ENCODE measurements at places on chromosomes 7 and 10.

DNA sequence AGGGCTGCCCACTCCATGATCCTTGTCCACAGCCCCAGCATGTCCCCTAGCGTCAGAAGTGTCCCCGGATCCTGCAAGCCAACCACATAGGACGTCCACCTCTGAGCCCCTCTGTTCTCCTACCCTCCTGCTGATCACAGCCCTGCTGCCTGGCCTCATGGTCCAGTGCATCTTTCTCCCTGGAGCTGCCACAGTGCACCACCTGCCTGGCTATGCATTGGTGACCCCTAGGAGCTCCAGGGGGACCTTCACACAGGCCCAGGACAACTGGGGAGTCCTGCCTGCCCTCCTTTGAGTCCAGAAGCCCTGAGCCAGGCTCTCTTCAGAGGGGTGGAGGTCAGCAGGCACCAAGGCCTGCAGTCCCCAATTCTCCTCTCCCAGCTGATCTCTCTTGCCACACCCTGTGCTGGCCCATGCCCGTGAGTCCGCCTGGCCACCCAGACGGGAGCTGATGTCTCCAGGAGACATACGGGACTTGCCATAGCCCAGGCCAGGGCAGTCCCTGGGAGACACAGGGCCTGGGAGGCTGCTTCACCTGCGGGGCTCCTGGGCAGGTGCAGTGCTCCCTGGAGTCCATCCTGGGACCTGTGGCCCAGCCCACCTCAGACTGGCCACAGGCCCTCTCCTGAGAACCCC, 77.4 kb upstream of the RET start:
- DNase-seq, result no peak

- DNase-seq, result no peak
Measured at GRCh38 chr7:27207348-27207985, 7.6 kb upstream of the HOXA13 start.

DNA sequence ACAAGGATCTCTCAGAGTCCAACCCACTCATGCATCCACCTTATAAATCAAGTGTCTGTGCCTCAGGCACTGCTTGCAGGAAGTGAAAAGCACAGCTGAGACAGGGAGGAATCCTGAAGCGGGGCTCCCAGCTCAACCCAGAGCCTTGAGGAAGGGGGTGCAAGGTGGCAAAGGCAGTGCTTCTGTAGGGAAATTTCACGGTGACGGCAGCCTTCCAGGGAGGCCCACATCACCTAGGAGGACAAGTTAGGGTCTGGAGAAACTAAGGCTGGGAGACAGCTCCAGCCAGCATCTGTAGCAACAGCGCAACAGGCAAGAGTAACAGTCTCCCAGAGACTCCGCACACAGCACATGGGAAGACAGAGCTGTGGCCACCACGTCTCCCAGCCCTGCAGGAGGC, 2.7 kb downstream of the AOC1 start:
- DNase-seq, result no peak

GRCh38 chr10:45408421-45409319, 34.7 kb downstream of the ALOX5 start:
- no peak for DNase-seq

DNA sequence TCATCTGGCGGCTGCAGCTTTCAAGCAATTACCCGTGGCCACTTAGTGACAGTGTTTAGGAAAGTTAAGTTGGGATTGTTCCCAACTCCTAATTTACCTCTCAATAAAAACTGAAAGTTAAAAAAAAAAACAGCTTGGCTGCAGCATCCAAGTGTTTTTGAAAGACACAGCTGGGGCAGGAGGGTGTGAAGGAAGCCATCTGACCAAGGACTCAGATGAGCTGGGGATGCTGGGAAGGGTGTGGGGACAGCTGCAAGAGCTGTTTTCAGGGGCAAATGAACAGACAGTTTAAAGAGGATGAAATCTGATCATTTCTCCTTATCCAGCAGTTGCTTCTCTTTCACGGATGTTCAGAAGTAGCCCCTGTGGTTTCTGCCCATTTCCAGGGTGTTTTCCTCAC, 129.2 kb upstream of the CDCA7L start:
- DNase-seq, result no peak

DNA sequence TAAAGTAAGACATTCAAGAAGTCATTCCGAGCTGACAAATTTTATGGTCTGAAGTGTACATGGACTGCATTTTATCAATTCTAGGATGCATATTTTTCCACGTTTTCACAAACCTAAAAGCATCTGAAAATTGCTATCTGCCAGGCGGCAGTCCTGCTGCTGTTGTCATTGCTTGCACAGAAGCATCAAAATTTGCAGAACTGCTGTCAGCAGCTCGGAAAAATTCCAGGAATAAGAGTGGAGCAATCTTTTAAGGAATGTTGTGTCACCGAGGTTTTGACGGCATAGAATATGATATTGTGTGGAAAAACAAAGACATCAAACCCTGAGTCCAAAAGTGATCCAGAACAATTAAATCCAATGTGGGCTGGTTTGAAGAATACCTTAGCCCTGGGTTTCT, 61.4 kb downstream of the CHCHD3 start:
- DNase-seq, result no peak

DNA sequence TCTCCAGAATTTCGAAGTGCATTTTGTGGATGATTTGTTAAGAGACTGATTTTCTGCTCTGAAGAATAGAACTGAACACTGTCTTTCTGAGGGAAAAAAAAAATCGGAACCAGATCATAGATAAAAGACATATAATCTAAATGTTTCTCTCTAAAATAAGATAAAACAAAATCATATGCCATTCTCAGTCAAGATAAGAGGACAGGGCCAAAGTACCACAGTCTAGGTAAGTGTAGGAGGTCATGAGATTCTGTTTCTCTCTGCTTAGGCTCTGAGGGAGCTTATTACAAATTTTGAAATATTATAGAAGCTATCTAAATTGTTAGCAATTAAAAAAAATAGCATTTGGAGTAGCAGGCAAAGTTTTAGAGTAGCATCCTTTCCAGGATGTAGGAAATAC, 702 bp upstream of the AOAH start:
- DNase-seq, result no peak

DNA sequence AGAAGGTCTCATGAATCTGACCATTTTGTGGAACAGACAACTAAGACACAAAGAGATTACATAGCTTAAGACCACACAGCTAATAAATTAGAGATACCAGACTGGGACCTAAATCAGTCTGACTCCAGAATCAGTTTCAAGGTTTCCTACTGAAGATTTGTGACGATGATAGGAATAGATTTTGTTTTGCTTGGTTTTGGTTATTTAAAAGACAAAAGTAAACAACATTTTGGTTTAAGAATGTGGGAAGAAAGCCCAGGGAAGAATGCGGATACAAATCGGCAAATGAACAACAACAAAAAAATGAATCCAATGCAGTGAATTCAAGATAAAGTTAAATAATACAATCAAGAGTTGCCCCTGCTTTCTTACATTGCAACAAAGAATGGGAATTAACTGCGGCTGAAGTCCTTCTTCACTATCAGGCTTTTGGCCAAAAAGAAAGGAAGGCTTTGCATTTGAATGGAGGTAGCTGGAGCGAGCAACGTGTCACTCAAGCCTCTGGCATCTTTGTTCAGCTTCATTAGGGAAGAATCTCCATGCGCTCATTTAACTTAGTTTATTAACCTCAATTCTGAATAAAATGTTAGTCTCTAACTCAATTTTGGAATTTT, 210.8 kb downstream of the ADAM12 start:
- no peak for DNase-seq

DNA sequence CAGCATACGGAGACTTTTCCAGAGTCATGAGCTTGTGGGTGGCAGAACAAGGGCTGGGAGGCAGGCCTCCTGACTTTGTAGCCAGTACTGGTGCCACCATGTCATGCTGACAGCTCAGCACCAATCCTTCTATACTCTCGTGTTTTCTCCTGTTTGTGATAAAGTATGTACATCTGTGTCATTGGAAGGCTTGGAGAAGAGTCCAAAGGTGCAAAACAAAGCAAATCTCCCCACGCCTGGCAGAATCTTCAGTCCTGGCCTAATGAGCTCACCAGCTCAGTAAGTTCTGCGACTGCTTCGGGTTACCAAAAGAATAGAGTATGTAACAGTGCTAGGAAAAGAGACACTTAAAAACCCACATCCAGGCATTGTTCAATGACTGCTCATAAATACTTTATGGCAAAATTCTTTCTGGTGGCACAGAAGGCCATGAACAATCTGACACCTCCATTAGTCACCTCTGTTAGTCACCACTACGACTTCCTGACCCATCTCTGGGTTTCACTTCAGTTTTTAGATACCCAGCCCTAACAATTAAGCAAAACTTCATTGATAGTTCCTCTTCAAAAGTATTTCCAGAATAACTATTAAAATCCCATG, 24.5 kb downstream of the STEAP1 start:
- no peak for DNase-seq

- no peak for DNase-seq
Measured at GRCh38 chr10:60733826-60734225, 44.5 kb upstream of the CDK1 start.

- no peak for DNase-seq
Measured at GRCh38 chr7:25459057-25459456, 230.8 kb upstream of the NPVF start.

DNA sequence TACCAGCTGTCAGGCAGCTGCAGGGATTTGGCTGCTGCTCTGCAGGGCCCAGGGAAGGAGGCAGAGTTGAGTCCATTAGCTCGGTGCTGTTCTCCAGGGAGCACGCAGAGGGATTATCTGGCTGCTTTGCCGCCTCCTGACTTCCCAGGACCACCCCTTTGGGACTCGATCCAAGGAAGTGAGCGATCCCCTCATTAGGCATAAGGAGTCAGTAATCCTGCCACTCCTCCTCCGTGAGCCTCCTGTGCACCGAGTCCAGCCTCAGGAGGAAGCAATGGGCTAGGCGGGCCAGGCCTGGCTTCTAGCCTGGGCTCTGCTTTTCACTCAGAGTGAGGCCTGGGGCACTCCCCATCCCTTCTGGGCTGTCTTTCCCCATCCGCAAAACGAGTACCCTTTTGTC, 417.9 kb downstream of the RPS24 start:
- no peak for DNase-seq

DNA sequence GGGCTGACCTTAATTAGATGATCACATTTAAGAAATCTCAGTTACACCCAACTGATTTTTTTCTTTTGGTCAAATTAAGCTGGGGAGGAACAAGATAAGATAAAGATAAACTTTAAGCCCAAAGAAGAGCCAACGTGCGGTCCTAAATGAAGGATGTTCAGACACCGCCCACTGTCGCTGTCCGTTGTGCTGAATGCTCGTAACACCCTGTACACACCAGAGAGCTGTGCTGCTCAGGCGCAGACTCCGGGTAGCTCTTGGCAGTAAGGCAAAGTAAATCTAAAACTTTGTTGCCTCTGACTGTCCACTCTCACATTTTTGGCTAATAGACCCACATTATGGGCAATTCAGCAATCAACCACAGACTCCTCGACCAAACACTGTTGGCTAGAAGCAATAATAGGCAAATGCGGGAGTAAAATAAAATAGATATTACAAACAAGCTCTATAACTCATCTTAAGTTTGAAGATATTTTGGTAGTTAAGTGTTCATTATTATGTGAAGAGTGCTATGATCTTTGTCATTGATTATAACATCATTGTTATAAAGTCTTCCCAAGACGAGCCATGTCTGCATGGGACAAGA, 57.1 kb downstream of the PLPP4 start:
- peak; percentile 77 for DNase-seq

- no peak for DNase-seq
Measured at GRCh38 chr7:97842006-97842405, 30.2 kb downstream of the ASNS start.

- DNase-seq, result no peak
Measured at GRCh38 chr7:131080754-131081153, 246.9 kb upstream of the MKLN1 start.

DNA sequence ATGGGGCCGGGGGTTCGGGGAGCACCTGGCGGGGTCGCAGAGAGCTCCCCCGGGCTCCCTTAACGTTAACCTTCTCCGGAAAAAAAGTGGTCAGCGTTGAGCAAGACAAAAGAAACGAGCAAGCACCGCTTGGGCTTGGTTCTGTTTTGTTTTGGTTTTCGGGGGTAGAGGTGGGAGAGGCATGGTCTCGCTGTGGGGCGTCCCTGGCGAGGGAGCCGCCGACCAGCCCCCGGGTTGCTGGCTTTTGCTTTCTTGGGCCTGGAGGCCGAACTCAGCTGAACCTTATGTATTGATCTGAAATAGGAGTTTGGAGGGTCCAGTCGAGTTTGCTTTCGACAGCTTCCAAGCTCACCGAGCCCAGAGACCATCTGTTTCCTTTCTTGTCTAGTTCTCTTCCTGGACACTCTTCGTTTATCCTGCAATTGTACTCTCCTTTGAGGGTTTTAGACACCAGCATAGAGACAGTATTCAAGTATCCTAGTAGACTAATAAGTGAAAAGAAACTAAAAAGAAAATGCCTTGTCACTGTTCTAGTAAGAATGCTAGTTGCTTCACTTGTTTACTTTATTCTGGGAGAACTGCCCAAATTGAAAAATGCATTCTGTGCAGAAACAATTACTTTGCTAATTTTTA, 980 bp downstream of the FHIP2A start:
- peak; percentile 50 for DNase-seq

- DNase-seq, result no peak
Measured at GRCh38 chr7:70040970-70041766, 442.9 kb downstream of the AUTS2 start.

DNA sequence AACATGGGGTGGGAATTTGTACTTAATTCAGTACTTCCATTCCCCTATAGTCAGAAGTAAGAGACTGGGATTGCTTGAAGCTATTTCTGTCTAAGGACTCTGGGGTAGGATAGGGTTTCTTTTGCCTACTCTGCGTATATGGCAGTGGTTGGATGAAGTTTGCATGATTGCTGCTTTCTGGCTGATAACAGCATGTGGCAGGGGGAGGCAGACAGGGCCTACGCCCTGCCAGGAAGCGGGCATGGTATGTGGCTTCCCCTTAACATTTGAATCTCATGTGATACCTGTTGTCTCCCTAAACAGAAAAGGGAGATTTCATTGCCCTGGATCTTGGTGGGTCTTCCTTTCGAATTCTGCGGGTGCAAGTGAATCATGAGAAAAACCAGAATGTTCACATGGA, 57.1 kb downstream of the TACR2 start:
- no peak for DNase-seq

GRCh38 chr7:127781081-127781480, 129.1 kb downstream of the SND1 start:
- no peak for DNase-seq

GRCh38 chr10:6877336-6877721, 297.3 kb upstream of the PRKCQ start:
- no peak for DNase-seq
